ENCODE measurements at places on chromosomes 3 and 15. TPM values are rescaled to one million over a fixed set of nuclear protein-coding genes. Genes with fewer than 3 reads are reported as not detected.

GRCh38 chr3:69368129-69368741 is 17.7 kb downstream of the FRMD4B start:
- no peak for DNase-seq
- no peaks in the 10 kb centered on the region for H3K27me3 ChIP-seq
- no peaks in the 10 kb centered on the region for H3K36me3 ChIP-seq
- H3K27ac ChIP-seq: no peak overlapping the region

DNA sequence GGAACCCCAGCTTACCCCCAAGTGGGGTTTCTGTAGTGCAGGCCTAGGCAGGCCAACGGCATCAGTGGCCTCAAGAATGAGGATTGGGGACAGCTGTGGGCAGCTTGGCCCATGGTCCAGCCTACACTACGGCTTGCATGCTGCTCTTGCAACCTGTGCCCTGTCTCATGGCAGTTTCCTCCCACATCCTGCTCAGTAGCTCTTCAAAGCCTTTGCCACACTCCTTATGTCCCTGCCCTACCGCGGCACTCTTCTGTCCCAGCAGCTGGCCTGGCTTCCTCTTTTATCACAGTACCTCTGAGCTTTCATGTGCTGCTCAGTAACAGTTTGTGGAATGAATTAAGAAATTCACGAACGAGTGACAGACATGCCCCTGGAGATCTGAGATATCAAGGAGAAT is 431.0 kb downstream of the EPHB1 start:
- no peak overlapping the region for H3K4me3 ChIP-seq
- no peak overlapping the region for H3K27ac ChIP-seq
- DNase-seq: no peak
- H3K4me1 ChIP-seq: no peaks in the 10 kb centered on the region
- no peaks in the 10 kb centered on the region for H3K36me3 ChIP-seq
- H3K27me3 ChIP-seq: no peaks in the 10 kb centered on the region

The SLC6A1 gene
- total RNA-seq: not detected

The FAM107A gene
- total RNA-seq: not detected

- no peak overlapping the region for H3K4me3 ChIP-seq
- DNase-seq: no peak
- H3K27ac ChIP-seq: no peak overlapping the region
- H3K27me3 ChIP-seq: no peaks in the 10 kb centered on the region
Observed at GRCh38 chr3:59425371-59425770, 375.5 kb upstream of the CFAP20DC start.

DNA sequence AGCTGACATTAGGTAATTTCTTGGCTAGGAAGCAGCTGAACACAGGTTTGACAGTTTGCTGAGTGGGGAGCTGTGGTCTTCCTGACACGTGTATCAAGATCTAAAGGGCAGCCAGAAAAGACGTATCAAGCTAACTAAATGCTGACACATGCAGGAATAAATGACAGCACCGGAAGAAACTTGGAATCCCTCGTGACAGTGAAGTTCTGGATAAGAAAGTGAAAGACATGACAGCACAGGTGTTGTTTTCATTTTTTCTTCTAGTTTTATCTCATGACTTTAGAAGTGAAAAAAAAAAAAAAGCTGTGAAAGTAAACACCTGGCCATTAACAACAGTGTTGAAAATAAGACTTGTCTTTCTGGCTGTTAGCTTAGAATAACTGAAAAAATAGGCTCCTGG is 48.7 kb downstream of the FGF7 start:
- no peaks in the 10 kb centered on the region for H3K4me1 ChIP-seq
- DNase-seq: no peak
- no peak overlapping the region for H3K27ac ChIP-seq
- H3K4me3 ChIP-seq: no peak overlapping the region
- H3K27me3 ChIP-seq: no peaks in the 10 kb centered on the region
- no peaks in the 10 kb centered on the region for H3K36me3 ChIP-seq

DNA sequence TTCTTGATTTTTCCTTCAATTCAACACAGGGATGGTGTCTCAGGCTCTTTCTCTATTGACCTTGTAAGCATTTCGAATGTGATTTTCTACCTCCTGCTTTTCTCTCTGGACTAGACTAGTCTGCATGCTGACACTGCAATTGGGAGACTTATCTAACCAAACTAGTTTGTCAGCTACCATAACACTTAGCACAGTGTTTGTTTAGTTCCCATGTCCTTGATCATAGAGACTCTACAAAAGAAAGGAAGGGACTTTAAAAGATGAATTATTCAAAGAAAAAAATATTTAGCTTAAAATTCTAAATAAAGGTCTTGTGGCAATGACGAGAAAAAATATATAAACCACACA is 407.0 kb downstream of the ERC2 start:
- no peaks in the 10 kb centered on the region for H3K27me3 ChIP-seq
- no peaks in the 10 kb centered on the region for H3K4me1 ChIP-seq
- no peak overlapping the region for H3K27ac ChIP-seq
- H3K36me3 ChIP-seq: no peaks in the 10 kb centered on the region

- H3K27ac ChIP-seq: peak overlapping the region; percentile 94
- peak overlapping the region; percentile 72 for H3K4me3 ChIP-seq
- H3K36me3 ChIP-seq: peaks cover 41% of the 10 kb centered on the region
- H3K27me3 ChIP-seq: no peaks in the 10 kb centered on the region
- peaks cover 68% of the 10 kb centered on the region for H3K4me1 ChIP-seq
Observed at GRCh38 chr3:48466386-48467109, 20.0 kb downstream of the ATRIP start.

- H3K27me3 ChIP-seq: no peaks in the 10 kb centered on the region
- DNase-seq: peak; percentile 53
Observed at GRCh38 chr3:169863458-169863899, 6.3 kb downstream of the LRRC31 start.

DNA sequence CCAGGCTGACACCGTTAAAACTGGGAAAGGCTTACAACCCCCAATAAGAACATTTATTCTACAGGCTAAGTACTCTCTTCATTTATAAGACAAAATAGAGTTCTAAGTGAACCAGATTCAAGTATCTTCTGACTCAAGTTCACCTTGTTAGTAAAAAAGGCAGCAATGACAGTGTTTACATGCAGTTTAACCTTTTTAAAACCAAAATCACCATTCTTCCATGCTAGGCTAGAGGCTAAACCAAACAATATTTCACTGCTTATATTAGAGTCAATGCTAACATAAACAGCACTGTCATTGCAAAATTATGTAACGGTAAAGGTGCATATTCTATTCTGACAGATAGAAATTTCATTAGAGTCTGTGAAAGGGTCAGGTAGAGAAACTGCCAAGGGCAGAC is 118.0 kb downstream of the FBN1 start:
- H3K4me1 ChIP-seq: no peaks in the 10 kb centered on the region
- no peak overlapping the region for H3K27ac ChIP-seq
- H3K36me3 ChIP-seq: no peaks in the 10 kb centered on the region
- no peak for DNase-seq
- no peaks in the 10 kb centered on the region for H3K27me3 ChIP-seq

- H3K4me1 ChIP-seq: peaks cover 30% of the 10 kb centered on the region
- peak overlapping the region; percentile 67 for H3K4me3 ChIP-seq
- peak overlapping the region; percentile 72 for H3K27ac ChIP-seq
- H3K36me3 ChIP-seq: no peaks in the 10 kb centered on the region
- no peaks in the 10 kb centered on the region for H3K27me3 ChIP-seq
- no peak for DNase-seq
Observed at GRCh38 chr15:55407498-55408011, 604 bp downstream of the CCPG1 start.

GRCh38 chr3:35322070-35322469 is 317.3 kb upstream of the ARPP21 start:
- H3K4me1 ChIP-seq: no peaks in the 10 kb centered on the region
- no peaks in the 10 kb centered on the region for H3K27me3 ChIP-seq
- no peak overlapping the region for H3K4me3 ChIP-seq
- no peaks in the 10 kb centered on the region for H3K36me3 ChIP-seq
- DNase-seq: no peak

All from CD4-positive, alpha-beta T cell (primary cell).